SJSA1 (cell line): ENCODE measurements at places on chromosomes 7 and 10.

DNA sequence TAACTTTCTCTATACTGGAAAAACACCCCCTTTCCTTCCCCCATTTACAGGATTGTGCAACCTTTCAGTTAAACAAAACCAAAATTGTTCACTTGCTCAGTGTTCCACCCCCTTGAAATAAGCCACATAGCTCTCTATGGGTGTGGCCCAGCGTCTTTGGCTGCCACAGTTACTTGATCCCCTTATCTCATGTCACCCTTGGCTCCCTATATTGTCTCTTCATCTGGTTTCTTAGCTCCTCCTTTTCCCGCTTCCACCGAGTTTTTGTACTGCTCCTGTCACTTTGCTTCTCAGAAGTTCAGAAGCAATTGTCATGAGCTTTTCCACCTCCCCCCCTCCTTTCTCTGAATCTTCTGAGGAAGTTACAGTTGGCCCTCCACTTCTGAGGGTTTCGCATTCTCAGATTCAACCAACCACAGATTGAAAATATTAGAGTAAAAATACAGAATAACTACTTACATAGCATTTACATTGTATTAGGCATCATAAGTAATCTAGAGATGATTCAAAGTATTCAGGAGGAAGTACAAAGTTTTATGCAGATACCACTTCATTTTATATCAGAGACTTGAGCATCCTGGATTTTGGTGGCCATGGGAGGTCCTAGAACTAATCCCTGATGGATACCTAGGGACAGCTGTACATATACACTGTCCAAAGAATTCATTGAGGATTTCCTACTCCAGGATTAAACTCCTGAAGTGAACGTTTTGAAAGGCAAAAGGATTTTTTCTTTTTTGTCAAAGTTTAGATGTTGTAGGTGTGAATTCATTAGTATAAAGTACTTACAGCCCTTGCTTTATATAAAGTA is 60.4 kb downstream of the ADD3 start:
- DNase-seq, result no peak

DNA sequence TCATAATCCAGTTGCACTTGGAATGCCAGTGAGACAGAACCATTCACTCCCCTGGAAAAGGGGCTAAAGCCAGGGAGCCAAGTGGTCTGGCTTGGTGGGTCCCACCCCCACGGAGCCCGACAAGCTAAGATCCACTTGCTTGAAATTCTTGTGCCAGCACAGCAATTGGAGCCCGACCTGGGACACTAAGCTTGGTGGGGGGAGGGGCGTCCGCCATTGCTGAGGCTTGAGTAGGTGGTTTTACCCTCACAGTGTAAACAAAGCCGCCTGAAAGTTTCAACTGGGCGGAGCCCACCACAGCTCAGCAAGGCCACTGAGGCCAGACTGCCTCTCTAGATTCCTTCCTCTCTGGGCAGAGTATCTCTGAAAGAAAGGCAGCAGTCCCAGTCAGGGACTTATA is 200.7 kb upstream of the NPSR1 start:
- DNase-seq, result no peak

- no peak for DNase-seq
Measured at GRCh38 chr10:84204122-84204521, 9.8 kb downstream of the CDHR1 start.

DNA sequence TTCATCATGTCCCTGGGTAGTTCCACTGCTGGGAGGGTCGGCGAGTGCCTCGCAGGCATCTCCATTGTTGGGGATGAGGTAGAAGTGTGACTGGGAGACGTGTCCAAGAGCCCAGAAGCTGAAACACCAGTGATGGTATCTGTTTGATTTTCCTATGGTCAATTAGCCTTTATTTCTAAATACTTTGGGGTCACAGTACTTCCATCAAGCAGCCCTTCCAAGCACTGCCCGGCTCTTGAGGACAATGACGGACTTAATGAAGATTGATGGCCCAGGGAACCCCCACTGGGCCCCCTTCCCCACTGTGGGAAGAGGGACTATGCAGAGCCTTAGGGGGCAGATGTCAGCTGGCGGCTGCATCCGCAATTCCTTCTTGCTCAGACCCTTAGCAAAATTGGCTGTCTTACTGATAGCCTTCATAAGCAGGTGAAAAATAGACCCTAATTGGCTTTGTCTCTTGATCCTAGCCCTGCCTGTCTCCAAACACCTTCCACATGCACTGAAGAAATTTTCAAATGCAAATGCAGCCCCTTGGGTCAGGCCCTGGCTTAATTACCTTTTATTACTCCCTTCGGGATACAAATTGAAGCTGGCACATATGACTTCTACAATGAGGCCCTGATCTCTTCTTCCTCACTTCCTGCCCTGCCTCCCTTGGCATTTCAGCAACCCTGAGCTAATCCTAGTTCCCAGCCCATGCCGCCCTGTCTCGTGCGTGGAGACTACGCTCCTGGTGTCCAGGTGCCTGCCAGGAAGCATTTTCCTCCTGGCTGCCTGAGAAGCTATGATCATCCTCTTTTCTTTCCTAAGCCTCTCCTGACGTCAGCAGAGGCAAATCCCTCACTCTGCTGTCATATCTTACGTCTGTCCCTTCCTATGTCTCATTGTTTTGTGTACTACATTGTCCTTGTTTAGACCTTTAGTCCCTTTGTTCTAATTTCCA is 124.5 kb upstream of the GDF10 start:
- no peak for DNase-seq

- DNase-seq, result no peak
Measured at GRCh38 chr7:130256704-130257103, 10.0 kb upstream of the CPA2 start.

DNA sequence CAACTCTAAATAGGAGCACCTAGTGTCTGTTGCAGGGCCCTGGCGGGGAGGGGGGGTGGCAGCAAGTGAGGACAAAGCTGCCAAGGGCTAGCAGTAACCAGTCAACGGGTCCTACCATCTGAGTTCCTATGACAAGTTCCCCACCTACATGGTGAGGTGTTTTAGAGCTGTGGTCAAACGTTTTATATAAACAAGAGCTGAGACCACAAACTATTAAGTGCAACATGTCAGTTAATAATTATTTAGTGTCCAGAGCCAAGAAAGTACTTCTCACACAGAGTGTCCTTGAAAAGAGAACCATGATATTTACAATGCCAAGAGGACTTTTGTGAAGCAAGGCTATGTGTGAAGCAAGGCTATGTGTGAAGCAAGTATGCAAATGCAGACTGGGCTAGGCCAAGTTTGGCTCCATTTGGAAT is 434.7 kb downstream of the TNS3 start:
- DNase-seq, result no peak
